SW 1271 (cell line): ENCODE measurements at places on chromosomes 3 and 15.

- DNase-seq: no peak
Measured at GRCh38 chr15:77030928-77031375, 36.0 kb downstream of the PSTPIP1 start.

- no peak for DNase-seq
Measured at GRCh38 chr3:59753808-59754450, 704.1 kb upstream of the CFAP20DC start.

DNA sequence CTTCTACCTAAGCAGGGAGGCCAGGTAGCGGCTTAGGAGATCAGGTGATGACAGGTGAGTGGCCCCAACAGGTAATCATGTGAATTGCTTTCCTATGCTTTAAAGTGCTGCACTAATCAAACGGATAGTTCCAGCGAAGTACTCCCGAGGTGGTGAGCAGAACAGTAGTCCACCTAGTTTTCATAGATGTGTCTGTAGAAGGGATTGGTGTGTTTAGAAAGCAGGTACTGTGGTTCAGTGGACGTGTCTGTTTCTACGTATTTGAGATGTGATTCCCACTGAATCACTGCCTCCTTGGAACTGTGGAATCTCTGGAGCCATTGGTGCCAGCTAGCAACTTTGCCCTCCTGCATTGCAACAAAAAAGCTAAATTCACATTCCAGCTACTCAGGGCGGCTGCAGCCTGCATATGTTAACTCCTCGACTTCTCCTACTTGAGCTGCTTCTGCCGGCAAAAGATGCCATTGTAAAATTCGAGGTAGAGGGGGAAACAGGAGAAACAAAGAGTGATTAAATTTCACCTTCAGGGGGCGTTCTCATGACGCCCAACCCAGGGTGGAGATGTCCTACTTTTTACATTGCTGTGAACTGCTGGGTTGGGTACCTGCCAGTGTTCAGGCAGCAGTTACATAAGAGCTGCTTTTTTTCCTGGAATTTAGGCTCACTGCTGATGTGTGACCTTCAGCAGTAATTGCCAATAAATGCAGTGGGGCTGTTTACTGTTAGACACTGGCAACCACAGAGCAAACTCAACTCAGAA, 227.3 kb downstream of the ITPR1 start:
- peak; percentile 11 for DNase-seq

DNA sequence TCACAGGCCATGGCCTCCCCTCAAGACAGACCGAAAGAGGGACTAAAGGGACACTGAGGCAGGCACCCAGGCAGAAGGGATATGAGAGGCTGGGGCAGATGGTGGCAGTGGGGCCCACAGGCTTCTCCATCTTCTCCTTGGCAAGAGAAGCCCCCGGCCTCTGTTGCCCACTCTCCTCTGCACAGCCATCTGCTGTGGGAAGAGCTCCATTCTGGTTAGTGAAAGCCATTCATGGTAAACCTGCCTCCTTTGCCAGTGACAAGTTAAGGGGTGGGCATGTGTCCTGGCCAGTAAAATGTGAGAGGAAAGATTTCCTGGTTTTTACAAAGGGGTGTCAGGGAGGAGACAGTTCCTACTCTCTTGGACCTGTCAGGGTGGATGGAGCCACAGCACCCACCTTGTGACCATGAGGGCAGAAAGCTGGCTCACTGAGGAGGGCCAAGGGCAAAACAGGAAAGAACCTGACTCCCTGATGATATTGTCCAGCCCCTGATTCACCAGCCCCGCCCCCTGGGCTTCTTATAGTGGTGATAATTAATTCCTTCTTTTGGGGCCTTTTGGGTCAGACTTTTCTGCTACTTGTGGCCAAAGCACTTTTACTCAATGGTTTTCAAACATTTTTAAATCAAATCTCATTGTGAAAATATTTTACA, 130.4 kb upstream of the SMAD3 start:
- no peak for DNase-seq

GRCh38 chr3:168362661-168363247, 267.0 kb upstream of the GOLIM4 start:
- DNase-seq: no peak

DNA sequence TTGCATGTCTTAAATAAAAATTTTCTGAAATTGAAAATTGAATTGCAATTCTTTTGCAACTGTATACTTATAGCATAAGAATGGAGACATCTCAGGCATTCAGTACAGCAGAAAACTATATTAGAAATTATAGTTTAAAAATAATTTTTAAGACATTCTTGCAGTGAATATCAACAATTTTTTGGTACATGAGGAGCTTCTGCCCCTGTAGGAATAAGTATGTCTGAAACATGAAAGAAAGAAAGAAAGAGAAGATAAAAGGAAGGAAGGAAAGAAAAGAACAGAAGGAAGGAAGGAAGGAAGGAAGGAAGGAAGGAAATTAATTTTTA, 165.0 kb downstream of the GMNC start:
- DNase-seq: no peak

- no peak for DNase-seq
Measured at GRCh38 chr3:6125520-6125919, 735.4 kb upstream of the GRM7 start.

- DNase-seq: no peak
Measured at GRCh38 chr3:42486814-42487565, 15.5 kb upstream of the VIPR1 start.

DNA sequence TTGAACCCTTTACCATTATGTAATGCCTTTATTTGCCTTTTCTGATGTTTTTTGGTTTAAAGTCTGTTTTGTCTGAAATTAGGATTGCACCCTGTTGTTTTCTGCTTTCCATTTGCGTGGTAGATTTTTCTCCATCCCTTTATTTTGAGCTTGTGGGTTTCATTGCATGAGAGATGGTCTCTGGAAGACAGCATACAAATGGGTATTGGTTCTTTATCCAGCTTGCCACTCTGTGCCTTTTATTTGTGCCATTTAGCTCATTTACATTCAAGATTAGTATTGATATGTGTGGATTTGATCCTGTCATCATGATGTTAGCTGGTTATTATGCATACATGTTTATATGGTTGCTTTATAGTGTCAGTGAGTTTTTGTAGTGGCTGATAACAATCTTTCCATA, 318.7 kb upstream of the PPP2R3A start:
- no peak for DNase-seq

DNA sequence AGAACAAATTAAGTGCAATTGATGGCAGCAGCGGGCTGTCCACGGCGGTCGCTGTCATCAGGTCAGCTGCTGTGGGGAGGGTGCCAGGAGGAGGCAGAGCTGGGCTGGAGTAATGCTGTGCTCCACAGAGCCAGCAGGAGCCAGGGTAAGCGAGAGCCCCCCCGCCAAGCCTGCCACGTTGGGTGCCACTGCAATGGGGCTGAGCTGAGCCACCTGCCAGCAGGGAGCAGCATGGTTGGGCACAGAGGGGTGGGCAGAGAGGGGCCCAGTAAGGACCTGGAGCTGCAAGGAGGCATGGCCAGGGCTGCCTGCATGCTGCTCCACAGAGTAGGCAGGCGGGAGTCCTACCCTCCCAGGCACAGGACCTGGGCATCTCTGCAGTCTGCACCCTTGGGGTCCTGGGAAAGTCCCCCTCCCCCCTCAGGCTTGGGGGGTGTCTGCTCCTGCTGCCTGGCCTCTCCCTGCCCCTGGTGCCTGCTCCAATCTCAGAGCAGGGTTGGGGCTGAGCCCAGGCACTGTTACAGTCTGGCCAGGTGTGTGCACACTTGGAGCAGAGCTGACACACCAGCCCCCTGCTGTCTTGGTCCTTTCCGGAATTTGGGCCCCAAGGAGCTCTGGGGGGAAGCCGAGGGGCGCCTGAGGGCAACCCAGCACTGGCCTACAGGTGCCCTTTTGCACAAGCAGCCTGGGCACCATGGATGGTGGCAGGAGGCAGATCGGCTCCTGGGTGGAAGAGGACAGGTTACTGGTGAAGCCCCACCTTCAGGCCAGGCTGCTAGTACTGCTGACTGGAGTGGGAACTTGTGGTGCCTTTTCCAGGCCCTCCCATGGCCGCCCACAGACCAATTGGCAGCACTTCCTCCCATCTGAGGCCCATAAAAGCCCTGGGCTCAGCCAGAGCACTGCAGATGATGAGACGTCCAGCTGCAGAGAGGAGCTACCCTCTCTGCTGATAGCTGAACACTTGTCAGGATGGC, 8.5 kb upstream of the PIAS1 start:
- no peak for DNase-seq

DNA sequence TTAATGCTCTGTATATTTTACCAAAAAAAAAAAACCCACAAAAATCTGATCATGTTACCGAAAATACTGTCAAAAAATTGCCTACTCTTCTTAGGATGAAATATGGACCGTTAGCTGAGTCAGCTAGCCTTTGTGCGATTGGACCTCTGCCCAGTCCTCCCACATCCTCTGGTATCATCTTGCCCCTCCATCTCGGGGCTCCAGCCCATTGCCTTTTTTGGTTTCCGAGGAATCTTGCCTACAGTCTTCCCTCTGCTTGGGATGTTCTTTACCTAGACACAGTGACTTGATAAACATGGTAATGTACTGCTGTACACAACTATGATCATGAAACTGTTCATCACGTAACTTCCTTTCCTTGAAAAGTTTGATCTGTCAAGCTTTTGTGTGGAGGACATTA, 371.4 kb downstream of the SV2B start:
- DNase-seq: no peak

DNA sequence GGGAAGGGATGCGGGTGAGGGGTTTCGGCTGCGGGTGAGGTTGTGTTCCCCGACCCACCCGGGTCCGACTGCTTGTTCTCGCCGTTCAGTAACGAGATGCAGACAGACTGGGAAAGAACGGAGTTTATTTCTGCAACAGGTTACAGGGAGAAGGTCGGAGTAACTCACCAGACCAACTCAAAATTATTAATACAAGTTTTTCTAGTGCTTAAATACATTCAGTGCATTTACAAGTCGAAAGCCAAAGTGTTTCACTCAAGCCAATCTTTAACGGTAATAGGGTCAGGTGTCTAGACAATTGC, 492 bp upstream of the HIGD1A start:
- no peak for DNase-seq

DNA sequence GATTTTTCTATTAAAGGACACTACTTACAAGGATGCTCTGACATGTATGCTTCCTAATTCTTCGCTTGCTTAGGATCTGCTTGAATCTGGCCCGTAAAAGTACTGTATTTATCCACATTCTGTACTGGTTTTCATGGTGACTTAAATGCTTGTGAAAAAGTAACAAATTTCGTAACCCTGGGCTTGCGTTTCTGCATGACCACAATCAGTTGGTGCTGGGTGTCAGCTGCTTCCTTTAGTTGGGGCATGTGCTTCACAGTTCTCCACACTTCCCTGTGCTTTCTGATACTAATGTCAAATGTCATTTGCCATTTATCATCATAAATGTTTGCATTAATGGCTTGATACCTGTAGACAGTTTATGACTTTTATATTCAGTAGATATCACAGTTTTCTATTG, 218.4 kb upstream of the MLF1 start:
- DNase-seq: no peak

GRCh38 chr3:126480861-126481260, 5.2 kb upstream of the ZXDC start:
- no peak for DNase-seq

- DNase-seq: no peak
Measured at GRCh38 chr3:135760581-135760980, 204.9 kb upstream of the PPP2R3A start.

DNA sequence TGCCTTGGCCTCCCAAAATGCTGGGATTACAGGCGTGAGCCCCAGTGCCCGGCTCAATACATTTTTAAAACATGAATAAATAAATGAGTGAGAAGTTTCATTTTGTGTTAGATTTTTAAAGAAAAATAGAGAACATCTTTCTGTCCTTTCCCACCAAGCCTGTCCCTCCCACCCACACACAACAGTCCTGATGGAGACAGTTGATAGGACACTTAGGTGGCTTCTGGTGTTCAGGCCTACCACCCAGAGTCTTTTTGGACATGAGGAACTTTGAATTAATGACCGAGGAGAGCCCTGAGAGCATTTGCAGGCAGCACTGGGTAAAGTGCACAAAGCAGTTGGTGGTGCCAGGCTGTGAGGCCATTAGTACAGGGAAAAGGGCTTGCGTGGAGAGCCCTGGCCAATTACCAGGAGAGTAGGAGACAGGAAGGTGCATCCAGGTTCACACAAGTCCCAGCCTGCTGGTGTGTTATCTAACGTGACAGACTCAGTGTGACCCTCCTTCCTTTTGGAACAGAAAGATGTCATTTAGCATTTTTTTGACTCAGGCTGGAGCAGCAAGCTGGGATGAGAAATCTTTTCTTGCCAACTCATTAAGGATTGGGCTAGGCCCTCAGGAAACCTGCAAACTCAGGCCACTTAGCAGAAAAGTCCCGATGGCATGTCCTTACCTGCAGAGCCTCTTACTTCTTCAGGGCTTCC, 103.6 kb downstream of the PDCD6IP start:
- DNase-seq: no peak

DNA sequence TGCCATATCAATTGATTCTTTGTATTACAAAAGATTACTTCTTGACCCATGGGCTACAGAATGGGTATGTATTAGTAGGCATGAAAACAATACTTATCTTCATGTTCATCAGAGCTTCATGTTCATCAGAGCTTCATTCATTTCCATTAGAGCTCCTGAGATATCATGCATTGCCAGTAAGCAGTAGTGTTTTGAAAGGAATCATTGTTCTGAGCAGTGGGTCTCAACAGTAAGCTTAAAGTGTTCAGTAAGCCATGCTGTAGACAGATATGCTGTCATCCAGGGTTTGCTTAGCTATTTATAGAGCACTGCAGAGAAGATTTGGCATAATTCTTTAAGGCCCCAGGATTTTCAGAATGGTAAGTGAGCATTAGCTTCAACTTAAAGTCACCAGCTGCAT, 596.1 kb downstream of the ZNF385D start:
- no peak for DNase-seq
